Fibroblast of upper back skin (primary cell): ENCODE measurements at places on chromosomes 5 and 9.
A peak's percentile ranks its signal among the peaks of the same experiment; 100 is the strongest.

- DNase-seq, result no peak
Measured at GRCh38 chr5:159095866-159096242, 3.9 kb downstream of the EBF1 start.

DNA sequence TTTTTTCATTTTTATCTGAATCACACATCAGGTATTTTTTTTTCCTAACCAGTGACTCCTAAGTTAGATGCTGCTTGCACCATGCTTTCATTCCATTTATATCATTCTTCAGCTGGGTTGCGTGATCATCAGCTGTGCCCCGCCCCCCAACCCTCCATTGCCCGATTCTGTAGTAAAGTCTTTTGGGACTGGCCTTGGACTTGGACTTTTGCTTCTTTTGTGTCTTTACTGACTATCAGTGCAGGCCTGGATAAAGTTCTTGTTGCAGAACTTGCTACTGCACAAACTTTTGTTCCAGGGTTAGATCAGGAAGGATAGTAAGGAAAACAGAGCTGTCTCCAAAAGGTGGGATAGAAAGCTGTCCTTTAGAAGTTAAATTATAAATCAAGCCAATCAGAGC lies 38.5 kb downstream of the SLC22A5 start:
- DNase-seq, result no peak

DNA sequence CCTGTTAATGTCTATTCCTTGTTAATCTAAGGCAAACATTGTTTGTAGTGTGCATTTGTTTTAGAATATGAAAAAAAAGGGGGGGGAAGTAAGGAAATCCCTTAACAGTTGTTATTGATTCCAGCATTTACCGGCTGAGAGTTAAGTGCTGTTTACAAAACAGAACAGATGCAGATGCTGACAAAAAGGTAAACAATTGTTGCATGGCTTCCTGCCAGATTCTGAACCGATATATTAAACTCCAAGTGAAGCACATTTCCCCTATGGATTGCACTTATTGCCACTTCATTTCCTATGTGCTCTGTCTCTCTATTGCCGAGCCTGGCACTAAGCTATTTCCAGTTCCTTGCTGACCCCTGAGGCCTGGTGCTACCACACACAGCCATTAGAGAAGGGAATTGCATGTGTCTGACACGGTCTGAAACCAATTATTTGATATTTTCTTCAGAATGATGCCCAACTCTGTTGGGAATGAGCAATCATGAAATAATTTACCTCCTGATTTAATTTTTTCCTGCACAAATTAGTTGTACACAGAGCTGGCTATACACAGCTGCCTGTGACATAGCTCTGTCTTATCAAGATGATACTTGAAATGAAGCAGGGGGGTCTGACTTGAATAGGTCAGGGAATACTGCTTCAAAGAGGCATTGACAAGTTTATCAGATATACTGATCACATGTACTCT lies 109.8 kb downstream of the KIAA0825 start:
- DNase-seq, result no peak

DNA sequence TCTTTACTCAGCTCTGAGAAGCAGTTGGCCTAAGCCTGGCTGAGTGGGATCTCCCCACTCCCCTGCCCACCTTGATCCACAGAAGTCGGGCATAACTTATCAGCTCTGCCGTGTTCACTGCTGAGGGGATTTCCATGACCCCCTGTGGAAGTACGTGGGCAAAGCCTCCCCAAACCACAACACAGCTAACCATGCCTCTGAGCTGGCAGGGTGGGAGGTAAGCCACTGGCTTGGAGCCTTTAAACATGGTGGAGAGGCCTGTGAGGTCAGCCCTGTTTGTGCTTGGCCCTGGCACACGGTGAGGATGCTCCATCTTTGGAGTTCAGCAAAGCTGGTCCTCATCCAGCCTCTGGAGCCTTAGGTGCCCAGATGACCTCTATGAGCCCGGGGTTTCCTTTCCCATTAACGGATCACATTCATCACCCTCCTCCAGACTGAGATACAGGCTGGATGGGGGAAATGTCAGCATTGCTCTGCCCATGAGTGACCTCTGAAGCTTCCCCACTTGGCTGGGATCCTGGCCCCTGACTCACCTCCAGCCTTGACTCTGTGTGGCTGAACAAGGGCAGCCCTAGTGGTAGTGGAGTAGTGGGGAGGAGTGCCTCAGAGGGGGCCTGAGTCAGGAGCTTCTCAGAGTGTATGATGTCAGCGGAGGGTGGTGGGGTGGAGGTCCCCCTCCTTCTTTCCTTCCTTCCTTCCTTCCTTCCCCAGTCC lies 6.2 kb downstream of the PDLIM4 start:
- DNase-seq, result peak; percentile 89

DNA sequence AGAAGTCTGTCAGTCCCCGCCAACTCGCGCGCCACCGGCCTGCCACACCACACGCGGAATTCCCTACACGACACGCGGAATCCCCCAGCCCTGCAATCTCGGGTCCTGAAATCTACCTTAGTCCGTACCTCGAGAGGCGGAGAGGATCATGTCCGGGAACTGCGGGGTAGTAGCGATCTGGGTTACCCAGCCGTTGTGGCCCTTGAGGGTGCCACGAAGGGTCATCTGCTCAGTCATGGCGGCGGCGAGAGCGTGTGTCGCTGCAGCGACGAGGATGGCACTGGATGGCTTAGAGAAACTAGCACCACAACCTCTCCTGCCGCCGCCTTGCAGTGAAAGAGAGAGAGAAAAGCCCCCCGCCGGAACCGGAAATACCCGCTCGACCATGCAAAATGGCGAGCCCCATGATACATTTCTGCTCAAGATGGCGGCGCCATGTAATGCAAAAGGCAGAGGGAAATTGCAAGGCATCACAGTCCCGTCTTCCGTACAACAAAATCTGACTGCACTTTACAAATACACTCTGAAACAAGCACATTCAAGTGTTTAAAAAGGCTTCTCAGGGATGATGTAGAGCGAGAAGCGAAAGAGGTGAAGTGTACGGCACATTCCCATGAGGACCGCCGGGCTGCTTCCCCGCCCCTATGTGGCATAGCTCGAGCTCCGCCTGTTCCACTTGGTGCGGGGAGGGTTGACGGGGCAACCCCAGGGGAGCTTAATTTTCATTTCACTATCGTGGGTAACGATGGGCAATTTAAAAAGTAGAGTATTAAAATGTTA lies at the start of gene RACK1:
Gene RACK1 (minus strand): TSS at position 343 of the 780 bp plus-strand sequence. CDS start 106 bp downstream, at position 237.
- peak; percentile 90 for DNase-seq

- DNase-seq, result no peak
Measured at GRCh38 chr9:91567642-91568274, 144.1 kb upstream of the NFIL3 start.

GRCh38 chr9:133994353-133995011 lies 2.4 kb upstream of the VAV2 start:
- peak; percentile 58 for DNase-seq

GRCh38 chr5:142095651-142096330 lies 12.8 kb upstream of the NDFIP1 start:
- DNase-seq, result no peak

- DNase-seq, result no peak
Measured at GRCh38 chr5:82938901-82939725, 138.1 kb downstream of the TMEM167A start.

DNA sequence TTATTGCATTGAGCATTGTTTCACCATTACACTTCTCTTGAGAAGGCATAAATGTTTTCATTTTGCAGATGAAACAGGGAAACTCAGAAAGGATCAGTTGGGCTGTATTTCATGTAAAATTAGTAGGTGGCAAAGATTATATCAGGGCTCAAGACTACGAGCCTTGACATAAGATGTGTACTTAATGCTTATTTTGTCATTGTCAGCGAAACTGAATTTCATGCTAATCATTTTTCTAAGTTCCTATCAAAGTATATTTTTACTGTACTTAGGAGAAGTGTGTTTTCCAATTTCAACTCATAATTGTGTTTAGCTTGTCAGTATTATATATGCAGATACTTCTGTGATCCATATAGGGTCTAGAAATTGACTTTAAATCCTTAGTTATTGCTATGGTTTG lies 123.8 kb downstream of the FBXL7 start:
- no peak for DNase-seq

DNA sequence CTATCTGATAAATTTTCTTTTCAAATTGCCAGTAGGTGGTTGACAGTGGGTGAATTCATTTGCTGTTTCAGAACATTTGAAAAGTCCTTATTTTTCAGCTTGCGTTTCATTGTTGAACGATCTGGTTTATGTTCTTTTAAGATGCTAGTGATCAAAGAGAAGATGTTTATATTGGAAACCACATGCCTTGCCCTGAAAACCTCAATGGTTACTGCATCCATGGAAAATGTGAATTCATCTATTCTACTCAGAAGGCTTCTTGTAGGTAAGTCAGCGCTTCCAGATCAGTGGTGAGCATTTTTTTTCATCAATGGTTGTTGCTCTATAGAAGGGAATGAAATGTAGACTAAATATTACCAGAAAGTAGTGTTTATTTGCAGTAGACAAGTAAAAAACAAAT lies 16.6 kb upstream of the CAVIN4 start:
- no peak for DNase-seq
